Naive thymus-derived CD8-positive, alpha-beta T cell (primary cell): ENCODE measurements at places on chromosomes 12 and 14. TPM values are rescaled to one million over a fixed set of nuclear protein-coding genes. Genes with fewer than 3 reads are reported as not detected.

PDE3A gene
- polyA plus RNA-seq, result not detected

NTN4 gene
- polyA plus RNA-seq, result not detected

KRT81 gene
- not detected for polyA plus RNA-seq

CLSTN3 gene
- 5.8 TPM for polyA plus RNA-seq

NOC4L gene
- polyA plus RNA-seq, result 20.0 TPM

SDR9C7 gene
- not detected for polyA plus RNA-seq

SLC6A15 gene
- not detected for polyA plus RNA-seq

IPO8 gene
- polyA plus RNA-seq, result 17.8 TPM

KCNK13 gene
- polyA plus RNA-seq, result not detected
